ENCODE measurements at places on chromosomes 7 and 10.

DNA sequence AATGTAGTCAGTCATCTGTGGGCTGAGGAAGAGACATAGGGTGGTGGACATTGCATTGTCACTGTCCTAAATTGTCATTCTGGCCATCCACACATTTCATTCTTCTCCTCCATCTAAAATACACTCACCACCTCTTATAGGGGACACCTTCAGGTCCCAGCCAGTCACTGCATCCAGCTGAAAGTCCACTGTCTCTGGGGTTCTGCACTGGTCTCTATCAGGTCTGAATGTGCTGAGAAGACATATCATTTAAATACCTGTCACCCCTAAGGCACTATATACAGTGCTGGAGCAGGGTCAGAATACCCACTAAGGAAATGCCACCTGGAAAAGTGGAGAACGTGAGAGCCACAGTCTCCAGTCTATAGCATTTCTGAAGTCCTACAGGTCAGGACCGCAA, 29.6 kb downstream of the SH2D4B start:
- H3K36me3 ChIP-seq: no peaks in the 10 kb centered on the region
- no peak for DNase-seq
- no peak overlapping the region for H3K27ac ChIP-seq
- no peaks in the 10 kb centered on the region for H3K4me1 ChIP-seq

DNA sequence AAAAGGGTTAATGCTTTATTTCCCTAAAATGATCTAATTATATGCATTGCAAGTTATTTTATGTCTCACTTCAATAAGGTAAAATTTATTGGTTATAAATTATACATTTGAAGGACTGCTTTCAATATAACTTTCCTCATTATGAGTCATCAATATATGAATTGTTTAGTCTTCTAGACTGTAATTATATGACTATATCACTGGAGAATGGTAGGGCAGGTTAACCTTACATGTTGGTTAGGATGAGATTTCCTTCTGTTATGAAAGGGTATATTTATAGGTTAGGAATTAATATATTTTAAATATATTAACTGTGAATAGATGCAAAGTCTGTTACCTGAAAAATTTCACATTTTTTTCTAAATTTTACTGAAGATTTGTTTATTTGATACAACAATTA, 406.4 kb upstream of the ETV1 start:
- no peaks in the 10 kb centered on the region for H3K4me1 ChIP-seq
- DNase-seq: no peak
- H3K27ac ChIP-seq: no peak overlapping the region
- H3K4me3 ChIP-seq: no peak overlapping the region

DNA sequence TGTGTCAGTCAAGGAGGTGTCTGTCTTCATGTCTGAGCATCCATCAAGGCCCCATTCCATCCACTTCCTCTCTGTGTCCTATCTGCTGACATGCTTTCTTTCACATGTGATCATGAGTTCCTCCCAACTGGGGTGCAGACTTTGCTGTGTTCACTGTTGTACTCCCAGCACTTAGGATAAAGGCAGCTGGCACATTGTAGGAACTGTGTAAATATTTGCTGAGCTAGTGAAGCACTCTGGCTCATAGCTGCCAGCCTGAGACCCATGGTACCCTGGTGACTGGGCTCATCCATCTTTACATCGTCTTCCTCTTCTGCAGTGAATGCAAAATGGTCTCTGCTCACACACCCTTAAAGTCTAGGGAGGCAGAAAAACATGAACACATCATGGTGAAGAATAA, 242.2 kb upstream of the IGFBP3 start:
- DNase-seq: no peak
- H3K27me3 ChIP-seq: no peaks in the 10 kb centered on the region
- no peaks in the 10 kb centered on the region for H3K36me3 ChIP-seq
- no peak overlapping the region for H3K4me3 ChIP-seq

- H3K4me1 ChIP-seq: peaks cover 5% of the 10 kb centered on the region
- no peaks in the 10 kb centered on the region for H3K36me3 ChIP-seq
- no peaks in the 10 kb centered on the region for H3K27me3 ChIP-seq
- no peak for DNase-seq
- no peak overlapping the region for H3K4me3 ChIP-seq
- H3K27ac ChIP-seq: no peak overlapping the region
Observed at GRCh38 chr7:15234431-15234830, 327.4 kb downstream of the AGMO start.

DNA sequence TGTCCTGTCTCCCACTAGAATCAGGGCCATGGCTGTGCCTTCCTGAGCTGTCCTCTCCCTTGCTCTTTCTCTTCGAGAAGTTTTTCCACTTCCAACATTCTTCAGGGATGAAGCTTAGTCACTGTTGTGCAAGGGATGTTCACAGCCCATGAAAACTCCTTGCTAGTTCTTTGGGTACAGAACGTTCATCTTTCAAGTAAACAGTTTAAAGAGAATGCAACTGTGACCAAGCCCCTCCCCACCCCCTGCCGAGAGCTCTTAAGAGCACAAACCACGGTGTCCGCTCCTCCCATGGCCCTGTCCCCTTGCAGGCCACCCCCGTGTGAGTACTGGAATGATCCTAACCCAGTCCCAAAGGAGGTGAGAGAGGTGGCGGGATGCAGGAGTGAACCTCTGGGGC, 161.1 kb upstream of the RHEB start:
- no peak overlapping the region for H3K27ac ChIP-seq
- no peaks in the 10 kb centered on the region for H3K27me3 ChIP-seq
- no peaks in the 10 kb centered on the region for H3K36me3 ChIP-seq
- H3K4me3 ChIP-seq: no peak overlapping the region
- no peak for DNase-seq

DNA sequence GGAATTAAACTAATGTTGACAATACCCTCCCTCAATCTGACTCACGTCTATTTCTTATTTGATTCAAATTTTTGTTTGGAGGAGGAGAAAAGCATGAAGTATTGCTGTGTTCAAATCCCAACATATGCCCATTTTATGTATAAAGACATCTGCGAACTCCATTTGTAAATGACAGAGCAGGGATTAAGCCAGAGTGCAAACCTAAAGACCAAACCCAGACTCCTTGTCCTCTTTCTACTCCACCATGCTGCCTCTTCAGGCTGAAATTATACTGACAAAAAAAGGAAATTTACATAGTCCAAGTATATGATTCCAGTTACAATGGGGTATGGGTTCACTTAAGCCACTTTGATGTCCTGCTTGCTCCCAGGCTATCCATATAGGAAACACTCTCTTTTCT, 383.1 kb downstream of the ADRA2A start:
- no peak overlapping the region for H3K27ac ChIP-seq
- no peaks in the 10 kb centered on the region for H3K4me1 ChIP-seq
- H3K27me3 ChIP-seq: no peaks in the 10 kb centered on the region
- no peak overlapping the region for H3K4me3 ChIP-seq
- H3K36me3 ChIP-seq: peaks cover 42% of the 10 kb centered on the region
- no peak for DNase-seq

DNA sequence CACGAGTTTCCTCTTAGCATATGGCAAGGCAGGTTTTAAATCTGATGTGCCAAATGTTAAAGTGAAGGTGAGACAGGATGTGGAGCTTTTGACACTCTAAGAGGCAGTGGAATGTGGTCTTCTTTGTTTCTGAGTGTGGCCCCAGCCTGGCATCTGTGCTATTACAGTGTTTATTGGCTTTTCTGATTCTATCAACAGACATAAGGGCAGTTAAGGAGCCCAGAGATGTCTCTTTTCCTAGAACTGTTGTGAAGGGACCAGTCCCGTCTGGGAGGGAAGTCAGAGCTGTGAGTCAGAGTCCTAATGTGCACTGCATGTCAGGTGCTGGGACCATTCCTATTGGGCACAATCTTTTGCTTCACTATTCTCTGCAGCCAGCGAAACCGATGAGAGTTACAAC, 32.5 kb downstream of the TRUB1 start:
- H3K4me3 ChIP-seq: no peak overlapping the region
- H3K27me3 ChIP-seq: no peaks in the 10 kb centered on the region
- peak overlapping the region; percentile 75 for H3K27ac ChIP-seq
- no peak for DNase-seq
- H3K36me3 ChIP-seq: peaks cover 8% of the 10 kb centered on the region

- H3K4me1 ChIP-seq: no peaks in the 10 kb centered on the region
- no peak for DNase-seq
- H3K27me3 ChIP-seq: no peaks in the 10 kb centered on the region
- no peak overlapping the region for H3K4me3 ChIP-seq
Observed at GRCh38 chr10:89399956-89400355, 7.5 kb downstream of the IFIT1 start.

GRCh38 chr10:63221950-63222349, 88.8 kb downstream of the NRBF2 start:
- peak overlapping the region; percentile 67 for H3K27ac ChIP-seq
- H3K27me3 ChIP-seq: no peaks in the 10 kb centered on the region
- H3K4me3 ChIP-seq: no peak overlapping the region

GRCh38 chr7:125654076-125654475, 724.5 kb upstream of the POT1 start:
- H3K4me3 ChIP-seq: no peak overlapping the region
- no peak overlapping the region for H3K27ac ChIP-seq
- H3K4me1 ChIP-seq: peaks cover 16% of the 10 kb centered on the region
- no peaks in the 10 kb centered on the region for H3K36me3 ChIP-seq

DNA sequence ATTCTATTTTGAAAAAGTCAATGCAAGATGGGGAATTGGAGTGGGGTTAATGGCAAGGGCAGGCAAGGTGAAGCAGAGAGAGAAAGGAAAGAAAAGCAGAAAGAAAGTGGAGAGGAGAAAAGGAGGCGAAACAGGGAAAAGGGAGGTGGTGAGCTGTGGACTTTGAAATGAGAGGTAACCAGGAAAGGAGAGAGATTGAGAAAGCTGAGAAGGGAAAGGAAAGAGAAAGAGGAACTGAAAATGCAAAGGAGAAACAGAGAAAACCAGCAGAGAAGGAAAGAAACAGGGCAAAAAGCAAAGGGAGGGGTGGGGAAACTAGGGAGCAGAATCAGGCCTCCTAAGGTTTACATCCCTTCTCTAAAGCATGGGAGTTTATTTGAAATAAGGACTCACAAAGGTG, 72.5 kb upstream of the TPK1 start:
- H3K27ac ChIP-seq: peak overlapping the region; percentile 94
- H3K4me3 ChIP-seq: no peak overlapping the region
- peaks cover 29% of the 10 kb centered on the region for H3K4me1 ChIP-seq

DNA sequence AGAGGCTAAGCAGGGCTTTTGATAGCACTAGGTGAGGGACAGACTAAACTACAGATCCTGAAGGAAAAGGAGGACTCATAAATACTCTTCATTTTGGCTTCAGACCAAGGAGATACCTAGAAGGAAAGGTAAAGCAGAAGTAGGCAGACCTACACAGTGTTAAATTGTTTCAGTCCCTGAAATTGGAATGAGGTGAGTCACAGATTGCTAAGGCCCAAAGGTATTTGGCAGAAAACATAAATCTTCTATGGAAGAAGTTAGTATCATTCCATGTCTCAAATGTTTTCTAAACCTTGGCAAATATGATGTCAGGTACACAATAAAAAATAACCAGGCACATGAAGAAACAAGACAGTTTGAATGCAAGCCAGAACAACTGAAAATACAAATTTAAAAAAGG, 30.0 kb downstream of the MTERF1 start:
- no peaks in the 10 kb centered on the region for H3K4me1 ChIP-seq
- H3K27ac ChIP-seq: no peak overlapping the region
- no peak overlapping the region for H3K4me3 ChIP-seq
- no peak for DNase-seq
- no peaks in the 10 kb centered on the region for H3K27me3 ChIP-seq

DNA sequence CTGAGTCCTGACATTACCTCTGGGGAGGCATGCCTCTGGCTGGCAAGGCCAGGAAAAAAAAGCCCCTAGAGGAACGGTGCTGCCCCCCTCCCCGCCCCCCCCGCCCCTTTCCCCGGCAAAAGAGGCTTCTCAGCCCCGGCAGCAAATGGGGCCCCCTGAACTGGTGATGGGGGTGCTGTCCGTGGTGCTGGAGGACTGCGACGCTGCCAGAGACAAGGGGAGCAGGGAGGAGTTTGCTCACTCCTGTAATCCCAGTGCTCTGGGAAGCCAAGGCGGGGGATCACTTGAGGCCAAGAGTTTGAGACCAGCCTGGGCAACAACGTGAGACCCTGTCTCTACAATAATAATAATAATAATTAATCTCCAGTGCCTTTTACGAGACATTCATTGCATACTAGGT, 23.7 kb downstream of the SRRM3 start:
- H3K27ac ChIP-seq: no peak overlapping the region
- DNase-seq: peak; percentile 82
- H3K27me3 ChIP-seq: no peaks in the 10 kb centered on the region
- no peaks in the 10 kb centered on the region for H3K36me3 ChIP-seq
- no peak overlapping the region for H3K4me3 ChIP-seq

DNA sequence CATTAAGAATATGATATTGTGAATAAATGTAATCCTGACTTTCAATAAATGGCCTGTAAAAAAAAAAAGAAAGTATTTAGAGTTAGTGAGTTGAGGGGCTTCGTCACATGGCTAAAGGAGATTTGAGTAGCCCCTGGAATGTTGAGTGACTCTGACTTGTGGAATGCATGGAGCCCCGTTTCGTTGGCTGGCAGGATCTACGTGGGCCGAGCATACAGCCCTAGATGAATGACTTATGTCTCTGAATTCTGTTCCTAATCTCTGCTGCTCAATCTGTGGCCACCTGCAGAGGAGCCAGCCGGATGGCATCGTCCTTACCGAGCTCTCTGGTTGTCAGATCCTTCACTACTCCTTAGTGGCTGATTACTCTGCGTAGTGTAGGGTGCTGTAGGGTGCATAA, 155.7 kb downstream of the MGMT start:
- H3K27ac ChIP-seq: no peak overlapping the region
- H3K4me1 ChIP-seq: peaks cover 13% of the 10 kb centered on the region
- no peaks in the 10 kb centered on the region for H3K36me3 ChIP-seq
- H3K4me3 ChIP-seq: no peak overlapping the region
